Peyer's patch (tissue), 4 donors: ENCODE measurements at places on chromosomes 7 and 10. TPM values are rescaled to one million over a fixed set of nuclear protein-coding genes. Genes with fewer than 3 reads are reported as not detected.

DNA sequence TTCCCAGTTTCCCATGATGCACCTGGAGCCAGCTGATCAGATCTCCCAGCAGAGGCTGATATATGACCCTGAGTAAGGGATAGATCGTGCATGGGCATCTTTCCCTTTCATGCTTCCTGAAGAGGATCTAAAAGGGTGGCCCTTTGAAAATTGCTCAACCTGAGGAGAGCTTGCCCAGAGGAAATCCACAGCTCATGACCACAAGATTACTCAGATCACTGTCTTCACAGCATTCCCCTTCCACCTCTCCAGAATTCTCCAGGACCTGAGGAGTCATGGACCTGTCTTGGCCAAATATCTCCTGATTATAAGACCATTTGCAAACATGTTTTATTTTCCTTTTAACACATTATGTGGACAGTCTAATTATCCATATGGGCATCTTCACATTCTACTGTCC, 328.1 kb downstream of the LHFPL3 start:
- H3K4me1 ChIP-seq: no peaks in the 10 kb centered on the region
- H3K27me3 ChIP-seq: no peaks in the 10 kb centered on the region
- DNase-seq: no peak
- no peak overlapping the region for H3K4me3 ChIP-seq
- no peaks in the 10 kb centered on the region for H3K36me3 ChIP-seq

- no peak overlapping the region for H3K4me3 ChIP-seq
- H3K27ac ChIP-seq: no peak overlapping the region
- H3K27me3 ChIP-seq: no peaks in the 10 kb centered on the region
Observed at GRCh38 chr10:84135836-84136235, 3.5 kb upstream of the GHITM start.

DNA sequence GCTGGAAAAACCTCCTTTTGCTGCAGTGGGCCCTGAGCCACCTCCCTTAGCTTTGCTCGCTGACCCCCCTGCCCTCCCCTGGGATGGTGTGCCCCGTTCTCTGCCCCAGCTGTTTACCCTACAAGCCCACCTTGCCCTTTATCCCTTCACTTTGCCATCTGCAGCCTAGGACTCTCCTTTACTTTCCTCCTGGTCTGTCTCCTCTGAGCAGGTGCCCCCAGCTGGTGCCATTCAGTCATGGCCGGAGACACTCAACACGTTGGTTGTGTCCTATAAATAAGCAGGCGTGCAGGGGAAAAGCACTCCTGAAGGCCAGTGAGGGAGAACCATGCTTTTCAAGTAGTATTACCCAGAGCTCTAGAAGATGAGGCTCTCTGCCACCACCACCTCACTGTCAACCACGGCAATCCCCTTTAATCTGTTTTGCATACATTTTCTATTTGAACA, 6.1 kb downstream of the RASSF4 start:
- no peak overlapping the region for H3K4me3 ChIP-seq
- no peaks in the 10 kb centered on the region for H3K27me3 ChIP-seq
- H3K36me3 ChIP-seq: no peaks in the 10 kb centered on the region
- H3K4me1 ChIP-seq: peaks cover 44% of the 10 kb centered on the region
- DNase-seq: no peak
- peak overlapping the region; percentile 27 for H3K27ac ChIP-seq

- H3K4me1 ChIP-seq: no peaks in the 10 kb centered on the region
- no peak for DNase-seq
- no peak overlapping the region for H3K27ac ChIP-seq
- no peaks in the 10 kb centered on the region for H3K27me3 ChIP-seq
- no peaks in the 10 kb centered on the region for H3K36me3 ChIP-seq
Observed at GRCh38 chr7:134368851-134369544, 52.3 kb upstream of the SLC35B4 start.

DNA sequence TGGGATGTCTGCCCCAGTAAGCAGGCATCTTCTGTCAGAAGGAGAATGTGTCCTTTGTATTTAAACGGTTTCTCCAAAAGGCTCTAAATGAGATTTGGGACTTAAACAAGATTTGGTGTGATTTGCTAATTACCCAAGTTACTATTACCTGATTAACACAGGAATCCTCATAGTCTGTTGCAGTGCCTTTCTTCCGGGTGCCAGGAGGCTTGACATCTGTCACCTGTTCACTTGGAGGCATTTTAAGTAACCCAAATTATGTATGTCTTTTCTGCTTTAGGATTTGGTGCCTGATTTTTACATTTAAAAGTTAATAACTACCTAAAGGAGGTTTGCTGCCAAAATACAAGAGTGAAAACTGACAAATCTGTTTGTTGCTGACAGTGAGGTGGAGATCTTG, 587.9 kb upstream of the GALNT17 start:
- no peaks in the 10 kb centered on the region for H3K4me1 ChIP-seq
- DNase-seq: no peak
- H3K36me3 ChIP-seq: no peaks in the 10 kb centered on the region
- no peak overlapping the region for H3K27ac ChIP-seq
- no peak overlapping the region for H3K4me3 ChIP-seq
- H3K27me3 ChIP-seq: no peaks in the 10 kb centered on the region

DNA sequence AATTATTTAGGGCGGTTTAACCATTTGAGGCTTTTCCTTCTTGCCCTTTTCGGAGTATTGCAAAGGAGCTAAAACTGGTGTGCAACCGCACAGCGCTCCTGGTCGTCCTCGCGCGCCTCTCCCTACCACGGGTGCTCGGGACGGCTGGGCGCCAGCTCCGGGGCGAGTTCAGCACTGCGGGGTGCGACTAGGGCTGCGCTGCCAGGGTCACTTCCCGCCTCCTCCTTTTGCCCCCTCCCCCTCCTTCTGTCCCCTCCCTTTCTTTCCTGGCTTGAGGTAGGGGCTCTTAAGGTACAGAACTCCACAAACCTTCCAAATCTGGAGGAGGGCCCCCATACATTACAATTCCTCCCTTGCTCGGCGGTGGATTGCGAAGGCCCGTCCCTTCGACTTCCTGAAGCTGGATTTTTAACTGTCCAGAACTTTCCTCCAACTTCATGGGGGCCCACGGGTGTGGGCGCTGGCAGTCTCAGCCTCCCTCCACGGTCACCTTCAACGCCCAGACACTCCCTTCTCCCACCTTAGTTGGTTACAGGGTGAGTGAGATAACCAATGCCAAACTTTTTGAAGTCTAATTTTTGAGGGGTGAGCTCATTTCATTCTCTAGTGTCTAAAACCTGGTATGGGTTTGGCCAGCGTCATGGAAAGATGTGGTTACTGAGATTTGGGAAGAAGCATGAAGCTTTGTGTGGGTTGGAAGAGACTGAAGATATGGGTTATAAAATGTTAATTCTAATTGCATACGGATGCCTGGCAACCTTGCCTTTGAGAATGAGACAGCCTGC, 3.1 kb downstream of the FZD1 start:
- H3K4me1 ChIP-seq: peaks cover 5% of the 10 kb centered on the region
- H3K4me3 ChIP-seq: no peak overlapping the region
- no peaks in the 10 kb centered on the region for H3K27me3 ChIP-seq
- DNase-seq: no peak
- H3K36me3 ChIP-seq: no peaks in the 10 kb centered on the region

DNA sequence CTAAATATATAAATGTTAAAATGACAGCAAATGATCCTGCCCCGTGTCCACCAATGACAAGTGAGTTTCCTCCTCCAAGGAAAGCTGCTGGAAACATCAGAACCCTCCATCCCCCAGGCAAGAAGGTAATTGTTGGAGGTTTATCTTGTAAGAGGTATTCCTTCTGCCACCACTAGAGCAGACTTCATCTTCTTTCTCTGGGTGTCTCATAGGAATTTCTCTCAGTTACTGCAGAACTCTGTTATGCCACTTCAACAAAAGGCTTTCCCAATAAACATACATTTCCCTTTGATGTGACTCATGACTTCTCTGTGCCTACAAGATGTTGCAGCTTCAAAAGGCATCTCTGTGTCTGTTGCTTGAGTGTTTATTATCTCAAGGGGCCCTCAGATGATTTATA, 279.1 kb downstream of the BMPER start:
- H3K27ac ChIP-seq: no peak overlapping the region
- H3K4me1 ChIP-seq: no peaks in the 10 kb centered on the region
- H3K4me3 ChIP-seq: no peak overlapping the region
- no peaks in the 10 kb centered on the region for H3K27me3 ChIP-seq
- no peaks in the 10 kb centered on the region for H3K36me3 ChIP-seq

DNA sequence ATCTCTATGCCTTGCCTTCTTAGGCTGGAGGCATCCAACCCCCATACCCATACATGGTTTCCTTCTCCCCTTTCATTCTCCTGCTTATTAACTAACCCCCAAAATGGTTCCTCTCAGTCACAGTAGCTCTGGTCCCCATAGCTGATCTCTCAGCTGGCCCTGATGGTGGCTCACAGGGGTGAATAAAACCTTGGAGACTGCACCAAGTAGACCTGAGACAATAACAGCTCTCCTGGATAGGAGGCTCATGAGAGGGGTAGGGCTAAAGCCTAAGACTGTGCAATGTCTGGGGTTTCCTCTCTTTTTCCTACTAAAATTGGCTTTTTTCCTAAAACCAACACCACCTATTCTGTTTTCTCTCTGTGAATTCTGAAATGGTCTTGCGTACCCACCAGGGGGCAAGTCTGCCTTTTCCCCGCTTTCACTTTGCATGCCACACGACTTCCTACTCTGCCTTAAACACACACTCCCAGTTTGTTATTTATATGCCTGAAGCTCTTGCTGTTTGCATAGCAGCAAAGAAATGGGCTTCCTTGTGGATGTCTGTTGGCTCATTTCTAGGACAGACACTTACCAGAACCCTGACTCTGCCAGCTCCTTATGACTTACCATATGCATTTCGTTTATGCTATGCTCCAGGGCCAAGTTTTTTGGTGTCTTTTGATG, 18.4 kb upstream of the PON1 start:
- H3K27me3 ChIP-seq: no peaks in the 10 kb centered on the region
- no peaks in the 10 kb centered on the region for H3K4me1 ChIP-seq
- H3K36me3 ChIP-seq: no peaks in the 10 kb centered on the region
- no peak overlapping the region for H3K4me3 ChIP-seq
- no peak overlapping the region for H3K27ac ChIP-seq

DNA sequence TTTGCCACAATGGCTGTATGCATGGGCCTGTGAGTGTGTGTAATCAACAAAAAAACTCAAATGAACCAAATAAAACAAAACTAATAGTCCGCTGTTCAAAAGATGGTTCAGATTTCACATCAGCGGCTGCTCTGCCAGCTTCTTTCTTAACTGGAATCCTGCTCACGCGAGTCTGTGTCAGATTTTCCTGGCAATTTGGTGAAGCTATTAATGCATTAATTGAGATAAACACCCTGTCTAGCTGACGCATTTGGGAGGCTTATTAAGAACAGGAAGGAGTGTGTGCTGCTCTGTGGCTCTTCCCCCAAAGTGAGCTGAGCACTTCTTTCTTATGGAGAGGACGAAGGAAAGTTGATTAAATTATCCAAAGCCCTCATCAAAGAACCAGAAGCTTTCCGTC, 336.6 kb upstream of the MKI67 start:
- H3K27me3 ChIP-seq: no peaks in the 10 kb centered on the region
- H3K4me3 ChIP-seq: no peak overlapping the region
- no peak for DNase-seq
- H3K27ac ChIP-seq: no peak overlapping the region
- no peaks in the 10 kb centered on the region for H3K36me3 ChIP-seq
- H3K4me1 ChIP-seq: no peaks in the 10 kb centered on the region

- DNase-seq: no peak
- H3K27ac ChIP-seq: no peak overlapping the region
- no peak overlapping the region for H3K4me3 ChIP-seq
Observed at GRCh38 chr7:79176859-79177477, 276.5 kb downstream of the MAGI2 start.

DNA sequence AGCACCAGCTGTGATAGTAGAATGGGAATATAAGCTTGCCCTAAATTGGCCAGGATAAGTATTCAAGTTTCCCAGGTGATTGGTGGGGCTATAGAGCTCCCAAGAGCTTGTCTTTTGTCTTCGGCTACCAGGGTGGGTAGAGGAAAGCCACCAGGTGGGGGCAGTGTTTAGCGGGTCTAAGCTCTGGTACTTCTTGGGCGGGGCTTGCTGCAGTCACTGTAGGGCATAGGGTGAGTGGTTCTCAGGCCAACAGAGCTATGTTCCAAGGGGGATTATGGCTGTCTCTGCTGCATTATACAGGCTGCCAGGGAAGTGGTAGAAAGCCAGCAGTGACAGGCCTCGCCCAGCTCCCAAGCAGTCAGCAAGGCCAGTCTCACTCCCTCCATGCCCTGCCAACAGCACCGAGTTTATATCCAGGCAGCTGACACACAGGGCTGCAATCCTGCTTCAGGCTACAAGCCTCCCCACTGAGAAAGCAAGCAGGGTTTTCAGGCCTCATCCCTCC, 110.7 kb downstream of the ZNF467 start:
- no peaks in the 10 kb centered on the region for H3K27me3 ChIP-seq
- no peaks in the 10 kb centered on the region for H3K4me1 ChIP-seq
- no peaks in the 10 kb centered on the region for H3K36me3 ChIP-seq
- DNase-seq: peak; percentile 74

DNA sequence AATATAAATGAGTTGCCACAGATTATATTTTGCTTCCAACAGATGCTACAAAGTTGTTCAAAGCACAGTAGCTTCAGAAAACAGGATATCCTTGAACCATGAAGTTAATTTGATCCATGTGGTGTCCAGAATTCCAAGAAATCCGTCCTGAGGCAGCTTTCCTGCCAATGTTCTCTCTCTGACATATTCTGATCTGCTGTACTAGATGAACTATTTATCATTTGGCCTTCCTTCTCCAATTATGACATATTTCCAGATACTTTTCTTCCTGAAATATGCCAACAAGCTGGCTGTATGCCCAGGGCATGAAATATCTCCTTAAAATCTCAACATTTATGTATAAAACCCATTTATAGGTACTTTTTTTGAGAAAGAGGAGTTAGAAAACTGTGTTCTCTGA, 141.1 kb downstream of the SPAG6 start:
- DNase-seq: no peak
- H3K27ac ChIP-seq: no peak overlapping the region
- H3K27me3 ChIP-seq: no peaks in the 10 kb centered on the region
- H3K4me1 ChIP-seq: peaks cover 2% of the 10 kb centered on the region
- no peak overlapping the region for H3K4me3 ChIP-seq
- no peaks in the 10 kb centered on the region for H3K36me3 ChIP-seq

DNA sequence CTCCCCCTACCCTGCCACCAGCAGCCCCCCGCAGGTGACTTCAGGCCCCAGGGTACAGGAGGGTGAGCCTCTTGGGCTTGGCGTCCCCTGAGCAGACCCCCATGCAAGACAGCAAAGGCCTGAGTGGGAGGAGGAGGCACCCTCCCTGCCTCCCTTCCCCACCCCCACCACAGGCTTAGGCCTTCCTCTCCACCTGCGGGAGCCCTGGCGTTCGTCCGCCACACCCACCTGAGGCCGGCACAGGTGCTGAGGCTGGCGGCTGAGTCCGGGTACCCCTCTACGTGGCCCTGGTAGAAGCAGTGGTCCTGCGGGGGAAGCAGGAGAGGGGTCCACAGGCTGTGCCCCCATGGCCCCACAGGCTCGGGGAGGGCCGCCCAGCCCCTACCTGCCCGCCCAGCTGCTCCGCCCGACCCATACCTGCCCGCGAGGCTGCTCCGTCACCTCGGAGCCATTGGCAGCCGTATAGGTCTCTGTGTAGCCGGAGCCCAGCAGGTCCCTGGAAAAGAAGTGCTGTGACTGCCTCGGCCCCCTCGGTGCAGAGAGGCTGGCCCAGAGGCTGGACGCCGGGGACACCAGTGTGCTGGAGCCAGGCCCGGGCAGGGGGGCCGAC, 3.0 kb downstream of the ADAM8 start:
- peaks cover 5% of the 10 kb centered on the region for H3K36me3 ChIP-seq
- DNase-seq: no peak
- no peak overlapping the region for H3K27ac ChIP-seq
- H3K4me1 ChIP-seq: peaks cover 29% of the 10 kb centered on the region

GET4 gene
- 53.8 TPM for total RNA-seq

R3HCC1L gene
- 22.3 TPM for total RNA-seq

OGDHL gene
- 2.8 TPM for total RNA-seq

EFCAB10 gene
- not detected for total RNA-seq

TWIST1 gene
- not detected for total RNA-seq

ADCYAP1R1 gene
- total RNA-seq: 0.27 TPM

NANOS1 gene
- total RNA-seq: 0.13 TPM

CCDC172 gene
- total RNA-seq: not detected

IL15RA gene
- 38.0 TPM for total RNA-seq

FKBP6 gene
- not detected for total RNA-seq
